Spleen (tissue), 13 donors: ENCODE measurements at places on chromosomes 6 and 20. TPM values are rescaled to one million over a fixed set of nuclear protein-coding genes. Genes with fewer than 3 reads are reported as not detected.

GRCh38 chr6:158818581-158819212 is 471 bp downstream of the EZR start:
- DNase-seq = peak; percentile 94

GRCh38 chr6:137802408-137803182 is 64.5 kb upstream of the TNFAIP3 start:
- DNase-seq = no peak

- no peak for DNase-seq
Observed at GRCh38 chr20:17427638-17428037, 103.5 kb downstream of the BFSP1 start.

RAMACL gene
- 0.23 TPM for polyA plus RNA-seq

BPI gene
- 1.1 TPM for polyA plus RNA-seq

- no peak for DNase-seq
Observed at GRCh38 chr20:41978246-41978790, 360.1 kb upstream of the CHD6 start.

DNA sequence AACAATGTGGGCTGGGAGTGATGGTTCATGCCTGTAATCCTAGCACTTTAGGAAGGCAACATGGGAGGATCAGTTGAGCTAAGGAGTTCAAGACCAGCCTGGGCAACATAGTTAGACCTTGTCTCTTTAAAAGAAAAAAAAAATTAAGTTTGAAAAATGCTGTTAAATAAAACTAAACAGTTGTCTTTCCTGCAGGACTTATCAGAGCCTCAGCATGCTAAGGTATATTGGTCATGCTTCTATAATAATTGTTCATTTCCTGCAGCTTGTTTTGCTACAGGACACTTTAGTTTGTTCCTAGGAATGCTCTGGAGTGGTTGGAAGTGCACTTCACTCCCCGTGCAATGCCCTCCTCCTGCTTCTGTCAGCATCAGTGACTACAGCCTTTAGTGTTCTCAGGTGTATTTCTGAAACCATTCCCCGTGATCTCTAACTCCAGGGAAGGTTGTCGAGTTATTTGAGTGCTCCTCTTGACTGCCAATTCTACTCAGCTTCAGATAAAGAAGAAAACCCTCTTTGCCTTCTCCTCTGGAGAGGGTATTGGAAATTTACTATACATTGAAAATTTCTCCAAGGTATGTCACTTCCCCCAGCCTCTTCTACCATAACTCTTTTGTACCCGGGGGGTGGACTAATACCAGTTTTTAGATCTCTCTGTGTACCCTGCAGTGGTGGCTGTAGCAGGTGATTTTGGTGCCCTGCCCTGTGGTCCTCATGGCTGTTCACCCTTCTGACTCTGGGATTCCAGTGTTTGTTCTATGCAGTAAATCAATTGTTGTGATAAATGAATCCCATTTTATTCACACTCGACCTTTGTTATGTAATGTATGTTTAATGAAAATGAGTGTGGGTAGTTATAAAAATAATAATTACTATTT is 33.8 kb downstream of the NHLRC1 start:
- no peak for DNase-seq

TBXT gene
- polyA plus RNA-seq = not detected

DNA sequence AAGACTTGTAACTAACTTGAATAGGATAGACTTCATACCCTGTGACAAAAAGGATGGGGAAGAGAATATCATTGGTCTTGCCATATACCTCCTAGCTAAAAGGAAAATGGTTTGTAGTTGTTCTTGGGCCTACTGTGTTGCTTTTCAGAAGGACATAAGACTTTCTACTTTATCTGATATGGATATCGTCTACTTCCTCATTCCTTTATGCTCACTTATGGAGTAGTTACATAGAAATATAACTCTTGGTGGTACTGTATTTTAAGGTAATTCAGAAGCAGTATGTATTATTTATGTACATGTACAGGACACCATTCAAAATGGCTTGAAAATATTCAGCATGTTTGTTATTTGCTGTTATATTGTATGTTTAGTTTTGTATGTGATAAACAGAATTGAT is 8.0 kb downstream of the FAM217B start:
- DNase-seq = no peak

DNA sequence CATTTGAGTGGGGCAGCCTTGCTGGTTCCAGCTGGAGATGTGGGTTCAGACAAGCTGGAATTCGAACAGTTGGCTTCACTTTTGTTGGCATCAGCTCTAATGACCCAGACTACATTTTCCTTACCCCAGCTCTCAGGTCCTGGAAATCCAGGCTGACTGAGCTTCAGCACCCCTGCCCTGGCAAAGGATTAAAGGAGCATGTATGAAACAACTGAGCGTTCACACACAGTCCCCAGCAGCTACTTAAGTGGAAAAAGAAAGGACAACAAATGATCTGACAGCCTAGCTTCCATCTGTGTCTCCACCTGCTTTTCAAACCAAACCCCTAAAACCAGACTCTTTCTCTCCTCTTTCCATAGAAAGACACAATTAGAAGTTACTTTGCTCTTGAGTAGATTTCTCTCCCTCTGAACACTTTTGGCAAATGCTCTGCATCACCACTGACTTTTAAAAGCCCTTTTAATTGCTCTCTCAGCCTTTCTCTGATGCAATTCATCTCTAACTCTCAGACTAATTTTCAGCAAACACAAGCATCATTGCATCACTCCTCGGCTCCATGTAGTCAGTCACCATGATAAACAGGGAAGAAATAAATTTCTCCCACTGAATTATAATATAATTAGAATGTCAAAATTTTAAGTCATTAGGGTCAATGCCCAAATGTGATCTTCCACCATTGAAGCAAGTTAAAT is 28.1 kb downstream of the ROS1 start:
- no peak for DNase-seq

GRCh38 chr6:144845186-144845585 is 560.1 kb downstream of the UTRN start:
- no peak for DNase-seq
